ENCODE measurements at places on chromosomes 3 and 15.

DNA sequence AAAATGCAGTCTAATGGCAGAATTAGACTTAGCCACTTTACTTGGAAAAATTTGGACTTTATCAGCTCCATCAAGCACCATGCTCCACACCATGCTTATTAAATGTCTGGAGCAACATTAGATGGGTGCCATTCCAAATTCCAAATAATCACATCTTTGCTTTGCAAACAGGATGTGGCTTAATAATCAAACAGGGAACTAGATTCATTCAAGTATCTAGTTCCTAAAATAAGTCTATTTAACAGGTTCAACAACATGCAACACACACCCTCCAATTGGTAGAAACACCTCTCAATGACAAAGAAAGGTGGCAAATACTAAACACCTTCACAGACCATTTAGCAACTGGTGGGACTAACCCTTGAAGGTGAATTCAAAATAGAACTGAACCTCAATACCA is 3.5 kb downstream of the HEXA start:
- no peak for DNase-seq

- no peak for DNase-seq
Measured at GRCh38 chr3:14428087-14429033, 26.0 kb downstream of the SLC6A6 start.

GRCh38 chr3:16978234-16978920 is 93.6 kb downstream of the PLCL2 start:
- DNase-seq: no peak

DNA sequence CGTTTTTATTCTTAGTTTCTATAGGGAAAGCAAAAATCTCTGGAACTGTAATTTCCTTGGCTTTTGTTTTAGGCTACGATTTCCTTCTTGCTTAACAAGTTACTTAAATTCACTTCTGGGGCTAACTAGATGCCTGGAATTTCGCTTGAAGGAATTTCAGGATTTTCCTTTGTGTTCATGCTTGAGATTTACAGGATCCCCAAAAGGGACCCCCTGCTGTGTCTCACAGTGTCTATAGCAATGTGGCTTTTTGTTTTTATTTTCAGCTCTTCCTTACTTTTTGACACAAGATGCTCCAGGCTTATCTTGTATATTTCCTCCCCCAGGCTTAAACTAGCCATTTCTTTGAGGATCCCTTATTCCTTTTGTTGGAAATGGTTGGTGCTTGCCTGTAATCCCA is 95.5 kb upstream of the DPPA4 start:
- no peak for DNase-seq

- no peak for DNase-seq
Measured at GRCh38 chr15:90348456-90348855, 3.6 kb upstream of the ZNF774 start.

DNA sequence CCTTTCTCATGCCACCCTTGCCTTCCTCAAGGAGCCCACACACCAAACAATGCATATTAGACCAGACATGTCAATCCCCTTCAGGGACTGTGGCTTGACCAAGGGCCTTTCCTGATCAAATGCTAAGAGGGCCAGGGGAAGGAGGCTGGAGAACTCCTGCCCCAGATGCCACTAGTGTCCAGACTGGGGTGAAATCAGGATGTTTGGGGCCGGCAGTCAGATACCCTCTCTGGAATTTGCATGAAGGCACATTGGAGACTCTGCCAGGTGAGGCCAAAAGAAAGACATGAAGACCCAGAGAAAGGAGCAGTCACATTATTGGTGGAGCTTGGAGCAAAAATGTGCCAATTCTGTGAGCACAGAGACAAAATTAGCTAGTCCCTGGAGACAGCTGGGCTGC is 154.1 kb downstream of the TLE3 start:
- no peak for DNase-seq

DNA sequence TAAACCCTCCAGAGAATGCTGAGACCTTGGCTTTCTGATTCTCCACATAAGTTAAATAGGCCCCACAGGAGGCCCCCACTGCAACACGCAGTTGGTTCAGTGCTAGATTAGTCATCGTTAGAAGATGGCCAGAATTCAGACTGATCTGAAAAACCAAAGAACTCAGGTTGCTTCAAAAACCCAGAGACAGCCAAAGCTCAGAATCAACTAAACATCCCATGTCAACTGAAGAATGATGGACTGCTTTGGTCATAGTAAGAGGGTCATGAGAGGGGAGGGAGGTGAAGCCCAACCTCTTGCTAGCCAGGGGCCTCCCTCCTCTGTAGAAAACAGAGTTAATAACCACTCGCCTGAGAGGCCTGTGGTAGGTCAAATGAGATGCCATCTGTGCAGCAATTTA is 93.1 kb downstream of the AKAP13 start:
- no peak for DNase-seq

DNA sequence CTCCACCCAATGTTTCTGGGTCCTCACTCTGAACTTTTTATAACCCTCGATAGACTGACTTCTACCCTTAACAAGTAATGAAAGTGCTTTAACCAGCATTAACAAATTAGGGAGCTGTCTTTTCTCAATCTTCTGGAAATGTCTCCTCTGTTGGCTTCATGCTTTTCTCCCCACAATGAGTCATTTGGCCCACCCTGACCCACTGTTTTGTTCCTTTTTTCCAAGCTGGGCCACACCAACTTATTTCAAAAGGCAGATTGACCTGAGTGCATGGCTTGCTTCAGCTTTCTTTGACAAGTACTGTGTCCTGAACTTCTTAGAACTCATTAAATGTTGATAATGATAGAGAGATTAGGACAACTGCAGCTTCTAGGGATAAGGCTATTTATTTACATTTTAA is 199.6 kb upstream of the SEMA6D start:
- DNase-seq: no peak
